ENCODE measurements at places on chromosomes 6 and 20.

GRCh38 chr6:50442531-50443040 is 270.7 kb upstream of the TFAP2D start:
- no peak for DNase-seq

GRCh38 chr6:38813041-38813823 is 98.1 kb downstream of the DNAH8 start:
- no peak for DNase-seq

DNA sequence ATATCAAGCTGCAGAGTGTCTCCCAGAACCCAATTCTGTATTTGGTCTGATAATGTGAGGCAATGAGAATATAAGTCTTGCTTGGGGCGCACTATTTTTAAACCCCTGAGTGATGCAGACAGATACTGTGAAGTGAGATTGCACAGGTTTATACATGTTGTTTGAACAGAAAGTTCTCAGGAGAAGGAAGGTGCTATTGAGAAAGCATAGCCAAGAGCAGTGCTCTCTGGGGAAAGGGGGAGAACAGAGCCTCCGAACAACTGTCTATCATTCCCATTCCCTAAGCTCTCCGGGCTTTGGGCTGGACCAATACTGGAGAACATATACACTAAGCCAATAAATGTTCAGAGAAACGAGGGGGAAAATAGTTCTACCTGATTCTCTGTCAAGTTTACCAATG is 75.8 kb downstream of the PERP start:
- peak; percentile 92 for DNase-seq

DNA sequence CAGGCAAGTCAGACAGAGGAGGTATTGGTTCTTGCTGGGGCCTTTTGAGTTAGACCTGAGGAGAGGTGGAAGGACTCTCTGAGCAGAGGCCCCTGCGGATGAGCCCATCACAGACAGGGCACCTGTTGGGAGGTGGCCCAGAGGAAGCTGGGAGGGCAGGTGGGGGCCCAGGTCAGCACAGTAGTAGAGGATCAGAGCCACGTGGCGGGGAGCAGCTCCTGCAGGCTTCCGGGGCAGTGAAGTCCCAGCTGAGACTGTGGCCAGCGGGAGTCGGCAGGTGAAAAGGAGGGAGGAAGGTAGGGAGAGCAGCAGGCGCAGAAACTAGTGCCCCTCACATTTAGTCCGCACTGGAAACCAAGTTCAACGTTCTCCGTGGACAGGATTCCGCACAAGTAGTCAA is 61.8 kb downstream of the RSPH3 start:
- DNase-seq: no peak

GRCh38 chr20:4318891-4319290 is 303.5 kb upstream of the RNF24 start:
- no peak for DNase-seq

GRCh38 chr6:146891615-146892265 is 293.0 kb downstream of the ADGB start:
- DNase-seq: no peak

DNA sequence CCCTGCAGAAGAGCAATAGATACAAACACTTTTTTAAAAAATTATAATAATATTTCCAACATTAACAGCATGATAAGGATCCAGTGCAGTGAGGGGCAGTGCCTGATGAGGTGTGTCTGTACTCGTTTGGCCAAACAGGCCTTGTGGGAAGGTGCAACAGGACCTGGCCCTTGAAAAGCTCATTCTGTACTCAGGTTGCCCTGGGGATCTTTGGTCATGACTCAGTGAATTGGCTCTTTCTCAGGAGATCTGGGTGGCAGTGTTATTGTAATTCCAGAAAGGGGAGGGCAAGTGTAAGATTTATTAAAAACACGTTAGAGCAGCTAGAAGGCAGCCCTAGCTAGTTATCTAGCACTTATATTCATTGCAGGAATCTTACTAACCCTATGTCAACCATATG is 2.9 kb upstream of the SPINT3 start:
- DNase-seq: peak; percentile 71

DNA sequence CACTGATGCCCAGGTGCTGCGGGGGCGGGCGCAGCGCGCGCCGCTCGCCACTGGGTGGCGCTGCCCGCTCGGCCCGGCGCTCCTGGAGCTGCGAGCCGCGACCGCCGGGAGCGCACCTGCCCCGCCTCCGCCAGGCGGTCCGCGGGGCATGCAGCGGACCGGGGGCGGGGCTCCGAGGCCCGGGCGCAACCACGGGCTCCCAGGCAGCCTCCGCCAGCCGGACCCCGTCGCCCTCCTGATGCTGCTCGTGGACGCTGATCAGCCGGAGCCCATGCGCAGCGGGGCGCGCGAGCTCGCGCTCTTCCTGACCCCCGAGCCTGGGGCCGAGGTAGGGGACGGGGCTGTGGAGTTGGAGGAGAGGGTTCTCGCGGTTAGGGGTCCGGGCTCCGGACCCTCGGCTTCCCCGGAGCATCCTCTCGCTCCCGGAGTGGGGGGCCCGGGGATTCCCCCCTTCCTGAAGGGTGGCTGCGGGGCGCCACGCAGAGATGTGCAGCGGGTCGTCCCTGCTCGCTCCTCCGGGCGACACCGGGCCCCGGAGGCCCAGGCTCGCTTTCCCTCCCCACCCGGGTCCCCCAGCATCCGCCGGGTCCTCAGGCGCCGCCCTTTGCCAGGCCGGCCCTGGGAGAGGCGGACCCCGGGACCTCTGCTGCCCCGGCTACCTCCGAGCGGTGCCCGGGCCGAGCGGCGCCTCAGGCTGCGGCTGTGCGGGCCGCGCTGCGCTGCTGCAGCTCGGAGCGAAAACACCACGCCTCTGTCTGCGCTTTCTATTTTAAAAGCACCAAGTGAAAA is at the start of gene BCAS4:
TSS of gene BCAS4 (plus strand) at position 216 of the 789 bp plus-strand sequence. CDS start at position 239, 23 bp downstream.
- peak; percentile 22 for DNase-seq
